ENCODE measurements at places on chromosomes 16 and 17.

GRCh38 chr16:67087291-67087690 is 22.4 kb upstream of the PHAF1 start:
- DNase-seq = no peak

DNA sequence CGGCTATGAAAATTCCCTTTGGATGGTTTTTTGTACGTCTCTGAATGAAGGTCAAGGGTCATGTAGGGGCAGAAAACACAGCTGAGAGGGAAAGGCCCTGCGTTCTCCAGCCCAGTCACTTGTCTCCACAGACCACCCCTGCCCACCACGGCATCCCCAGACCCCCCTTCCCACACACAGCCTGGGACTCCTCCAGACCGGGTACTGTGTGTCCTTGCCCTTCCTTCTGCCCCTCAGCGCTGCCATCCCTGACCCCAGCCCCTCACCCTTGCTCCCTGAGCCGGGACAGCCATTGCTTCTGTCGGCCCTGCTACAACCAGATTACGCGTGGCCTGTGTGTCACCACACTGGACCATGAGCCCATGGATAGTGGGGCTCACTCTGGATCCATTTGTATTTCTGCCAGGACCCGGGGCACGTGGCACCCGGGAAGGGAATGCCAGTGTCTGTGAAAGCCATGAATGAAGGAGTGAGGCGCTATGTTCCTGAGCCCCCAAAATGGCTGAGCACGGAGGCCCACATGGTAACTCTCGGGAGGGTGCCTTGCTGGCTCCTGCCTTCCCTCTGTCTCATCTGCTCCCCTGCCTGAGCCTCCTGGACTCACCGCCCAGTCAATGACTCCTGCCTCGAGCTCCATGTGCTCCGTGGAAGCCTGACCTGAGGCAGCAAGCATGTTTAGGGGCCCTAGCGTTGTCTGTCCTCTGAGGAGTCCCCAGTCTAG is 139.1 kb upstream of the FOXF1 start:
- DNase-seq = no peak

DNA sequence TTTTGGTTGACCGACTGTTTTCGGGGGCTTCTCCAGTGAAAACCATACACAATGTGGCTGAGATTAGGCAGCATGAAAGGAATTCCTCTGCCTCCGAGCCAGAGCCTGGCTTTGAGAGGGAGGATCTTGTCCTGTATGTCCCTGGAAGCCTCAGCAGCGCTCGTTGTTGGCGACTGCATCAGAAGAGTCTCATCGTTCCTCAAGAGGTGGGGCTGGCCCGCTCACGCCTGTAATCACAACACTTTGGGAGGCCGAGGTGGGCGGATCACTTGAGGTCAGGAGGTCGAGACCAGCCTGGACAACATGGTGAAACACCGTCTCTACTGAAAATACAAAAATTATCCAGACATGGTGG is 15.0 kb downstream of the HS3ST6 start:
- no peak for DNase-seq

DNA sequence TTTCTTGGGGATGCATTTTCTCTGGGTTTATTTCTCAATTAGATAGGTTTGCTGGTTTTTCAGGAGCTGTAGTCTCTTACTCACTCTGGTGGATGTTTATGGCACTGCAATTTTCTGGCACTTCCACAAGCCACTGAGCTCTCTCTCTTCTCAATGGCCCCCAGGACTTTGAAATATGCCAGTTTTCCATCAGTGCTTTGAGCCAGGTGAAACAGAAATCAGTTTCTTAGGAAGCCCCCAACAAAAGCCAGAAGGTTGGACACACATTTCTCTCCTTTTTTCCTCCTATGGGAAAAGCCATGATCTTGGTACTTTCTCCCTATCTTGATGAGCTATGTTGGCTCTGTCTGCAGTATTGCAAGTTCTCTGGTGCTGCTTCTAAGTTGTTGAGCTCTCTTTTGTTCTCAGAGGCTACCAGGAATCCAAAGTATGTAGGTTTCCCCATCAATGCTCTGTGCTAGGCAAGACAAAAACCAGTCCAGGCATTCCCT is 90.7 kb upstream of the SMIM36 start:
- DNase-seq = no peak

GRCh38 chr17:60327134-60327900 is 64.6 kb downstream of the USP32 start:
- no peak for DNase-seq

GRCh38 chr16:85017151-85017550 is 5.8 kb upstream of the ZDHHC7 start:
- DNase-seq = no peak

DNA sequence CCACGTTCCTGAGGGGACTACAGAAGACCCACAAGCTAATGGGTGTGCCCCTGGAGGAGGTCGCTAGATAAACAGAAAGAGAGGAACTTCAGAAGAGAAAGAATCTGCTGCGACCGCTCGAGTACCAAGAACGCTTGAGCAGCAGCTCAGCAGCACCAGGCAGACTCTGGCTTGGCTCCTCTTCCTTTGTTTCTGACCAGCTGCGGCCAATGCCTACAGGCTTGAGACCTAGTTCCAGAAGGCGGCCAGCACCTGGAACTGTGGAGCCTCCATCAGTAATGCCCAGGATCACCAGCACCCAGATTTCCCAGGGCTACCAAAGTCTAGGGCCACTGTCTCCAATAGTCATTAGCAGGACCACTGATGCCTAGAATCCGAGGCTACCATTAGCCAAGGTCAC is 26.0 kb upstream of the GOSR2 start:
- no peak for DNase-seq

DNA sequence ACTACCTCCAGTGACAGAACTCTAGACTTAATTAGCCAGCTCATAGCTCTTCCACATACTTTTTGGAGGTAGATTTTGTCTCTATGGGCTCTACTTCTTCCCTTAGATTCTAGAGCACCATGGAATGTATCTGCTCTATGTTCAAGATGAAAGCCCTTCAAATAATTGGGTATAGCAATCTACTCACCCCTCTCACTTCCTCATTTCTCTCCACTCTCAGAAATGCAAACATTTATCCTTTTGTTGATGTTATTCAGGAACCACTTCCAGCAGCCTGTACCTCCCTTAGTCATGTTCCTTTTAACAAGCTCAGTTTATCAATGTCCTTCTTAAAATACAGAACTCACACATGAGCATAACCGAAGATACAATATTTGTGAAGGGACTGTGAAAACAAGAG is 78.5 kb downstream of the GRIN2A start:
- no peak for DNase-seq

DNA sequence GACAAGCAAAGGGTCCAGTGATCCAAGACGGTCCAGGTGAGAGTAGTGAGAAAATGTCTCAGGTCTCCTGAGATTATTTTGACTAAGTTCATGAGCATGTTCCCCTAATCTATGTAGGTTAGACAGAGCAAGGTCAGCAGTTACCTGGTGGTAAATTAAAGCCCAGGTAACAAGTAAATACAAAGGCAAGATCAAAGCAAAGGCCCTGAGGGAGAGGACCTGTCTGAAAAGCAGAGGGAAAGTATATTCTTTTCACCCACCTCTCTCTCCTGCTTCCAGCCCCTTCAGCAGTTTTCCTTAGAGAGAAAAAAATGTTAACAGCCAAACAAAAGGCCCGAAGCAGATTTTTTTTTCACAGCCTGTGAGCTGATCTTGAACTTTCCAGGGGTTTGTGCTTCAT is 302.7 kb downstream of the MAP2K6 start:
- no peak for DNase-seq

DNA sequence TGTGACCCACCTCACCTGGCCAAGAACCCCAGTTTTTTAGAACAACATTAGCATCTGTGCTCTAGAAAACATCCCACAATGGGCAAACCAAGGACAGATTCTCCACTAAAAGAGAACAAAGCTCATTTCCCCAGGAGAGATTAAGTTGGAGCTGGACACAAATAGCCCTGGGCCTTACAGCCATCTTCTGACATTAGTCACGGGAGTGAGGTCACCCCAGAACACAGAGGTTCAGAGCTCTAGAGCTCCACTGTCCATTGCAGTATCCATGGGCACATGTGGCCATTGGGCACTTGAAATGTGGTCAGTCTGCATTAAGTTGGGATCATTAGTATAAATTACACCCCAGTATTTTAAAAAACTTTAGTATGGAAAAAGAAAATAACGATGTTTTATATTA is 47.6 kb upstream of the RBBP6 start:
- no peak for DNase-seq

DNA sequence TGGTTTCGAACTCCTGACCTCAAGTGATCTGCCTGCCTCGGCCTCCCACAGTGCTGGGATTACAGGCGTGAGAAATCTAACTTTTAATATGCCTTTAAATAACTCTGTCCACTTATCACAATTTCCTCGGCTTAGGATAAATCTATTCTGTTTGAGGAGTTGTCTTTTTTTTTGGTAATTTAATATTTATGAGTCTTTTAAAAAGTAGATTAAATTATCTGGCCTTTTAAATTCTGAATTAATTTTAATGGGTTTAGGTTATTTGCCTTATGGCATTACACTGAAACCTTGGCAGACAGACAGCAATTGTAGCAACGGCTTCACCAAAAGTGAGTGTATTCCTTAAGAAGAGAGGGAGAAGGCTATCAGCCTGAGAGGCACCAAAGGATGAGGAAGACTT is 66.2 kb downstream of the MYO1D start:
- no peak for DNase-seq

GRCh38 chr16:27598220-27598619 is 48.3 kb downstream of the KATNIP start:
- no peak for DNase-seq

DNA sequence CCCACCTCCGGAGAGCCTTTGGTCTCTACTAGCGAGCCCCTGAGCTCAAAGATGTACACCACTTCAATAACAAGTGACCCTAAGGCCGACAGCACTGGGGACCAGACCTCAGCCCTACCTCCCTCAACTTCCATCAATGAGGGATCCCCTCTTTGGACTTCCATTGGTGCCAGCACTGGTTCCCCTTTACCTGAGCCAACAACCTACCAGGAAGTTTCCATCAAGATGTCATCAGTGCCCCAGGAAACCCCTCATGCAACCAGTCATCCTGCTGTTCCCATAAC is 702 bp downstream of the SPN start:
- DNase-seq = no peak

DNA sequence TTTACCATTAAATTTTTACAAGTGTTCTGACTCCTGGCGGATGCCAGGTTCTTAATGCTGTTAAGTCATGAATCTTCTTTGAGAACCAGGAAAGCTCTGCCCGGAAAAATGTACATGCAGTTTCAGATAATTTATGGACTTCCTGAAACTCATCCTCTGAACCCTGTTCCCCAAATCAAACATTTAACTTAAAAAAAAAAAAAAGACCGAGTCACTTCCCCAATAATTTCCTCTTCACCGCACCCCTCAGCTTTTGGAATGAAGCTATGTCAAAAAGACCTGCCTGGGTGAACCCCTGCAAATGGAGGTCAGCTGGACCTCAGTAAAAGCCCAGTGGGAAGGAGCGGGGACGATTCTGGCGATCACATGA is 15.0 kb downstream of the ZNF232 start:
- DNase-seq = no peak

DNA sequence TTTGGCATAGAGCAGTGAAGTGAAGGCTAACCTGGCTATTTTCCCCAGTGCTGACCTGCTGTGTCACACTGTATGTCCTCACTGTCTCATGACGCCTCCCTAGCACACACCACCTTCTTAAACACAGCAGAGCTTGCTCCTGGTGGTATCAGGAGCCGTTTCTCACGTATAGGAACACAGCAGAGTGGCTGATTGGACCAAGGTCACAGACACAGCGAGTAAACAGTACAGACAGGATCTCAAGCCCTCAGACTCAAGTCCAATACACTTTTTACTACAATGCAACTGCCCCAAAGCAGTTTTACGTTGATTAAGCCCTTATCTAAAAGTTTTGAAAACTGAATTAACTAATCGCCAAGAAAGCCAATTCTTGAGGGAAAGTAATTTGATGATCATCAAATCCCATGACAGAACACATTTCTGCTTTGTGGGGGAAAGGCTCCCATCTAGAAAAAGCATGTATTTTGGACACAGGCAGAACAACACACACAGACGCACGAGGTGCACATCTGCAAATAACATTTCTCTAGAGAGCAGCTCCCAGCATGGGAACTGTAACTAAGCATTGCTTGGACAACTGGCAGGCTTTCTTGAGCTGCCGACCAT is 15.2 kb downstream of the ARHGAP17 start:
- no peak for DNase-seq
